ENCODE measurements at places on chromosomes 13 and 19.

- DNase-seq: no peak
Observed at GRCh38 chr19:44553478-44554171, 24.1 kb upstream of the CEACAM20 start.

DNA sequence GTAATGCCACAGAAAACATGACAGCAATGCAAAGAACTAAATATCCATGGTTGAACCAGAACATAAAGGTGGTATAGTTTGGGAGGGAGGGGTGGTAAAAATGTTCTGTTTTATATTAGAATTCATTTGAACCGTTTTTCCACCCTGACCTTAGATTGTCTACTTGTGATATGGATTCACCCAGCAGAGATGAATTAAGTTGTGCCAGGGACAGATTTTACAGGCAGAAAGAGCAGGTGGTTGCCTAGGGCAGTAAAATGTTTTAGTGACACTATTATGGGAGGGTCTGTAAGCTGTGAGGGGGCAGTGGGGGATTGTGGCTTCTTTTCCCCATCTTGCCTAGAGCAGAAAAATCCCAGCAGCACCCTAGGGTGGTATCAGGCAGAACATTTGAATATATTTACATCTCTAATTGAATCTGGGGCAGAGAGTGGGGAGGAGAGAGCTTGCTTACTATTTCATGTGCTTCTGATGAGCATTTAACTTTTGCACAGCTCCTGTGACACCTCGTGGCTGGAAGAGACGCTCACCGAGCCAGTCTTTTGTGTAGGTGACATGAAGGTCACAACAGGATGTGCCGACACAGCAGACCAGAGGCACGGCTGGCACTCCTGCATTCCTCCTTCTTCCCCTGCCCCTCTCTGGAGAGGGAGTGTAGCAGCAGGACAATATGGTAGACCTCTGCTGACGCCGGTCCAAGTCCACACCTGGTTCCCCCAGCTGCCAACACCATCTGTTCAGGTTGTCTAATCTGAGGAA, 452.3 kb downstream of the IRS2 start:
- no peak for DNase-seq

- DNase-seq: no peak
Observed at GRCh38 chr13:102100234-102100633, 301.6 kb downstream of the FGF14 start.

DNA sequence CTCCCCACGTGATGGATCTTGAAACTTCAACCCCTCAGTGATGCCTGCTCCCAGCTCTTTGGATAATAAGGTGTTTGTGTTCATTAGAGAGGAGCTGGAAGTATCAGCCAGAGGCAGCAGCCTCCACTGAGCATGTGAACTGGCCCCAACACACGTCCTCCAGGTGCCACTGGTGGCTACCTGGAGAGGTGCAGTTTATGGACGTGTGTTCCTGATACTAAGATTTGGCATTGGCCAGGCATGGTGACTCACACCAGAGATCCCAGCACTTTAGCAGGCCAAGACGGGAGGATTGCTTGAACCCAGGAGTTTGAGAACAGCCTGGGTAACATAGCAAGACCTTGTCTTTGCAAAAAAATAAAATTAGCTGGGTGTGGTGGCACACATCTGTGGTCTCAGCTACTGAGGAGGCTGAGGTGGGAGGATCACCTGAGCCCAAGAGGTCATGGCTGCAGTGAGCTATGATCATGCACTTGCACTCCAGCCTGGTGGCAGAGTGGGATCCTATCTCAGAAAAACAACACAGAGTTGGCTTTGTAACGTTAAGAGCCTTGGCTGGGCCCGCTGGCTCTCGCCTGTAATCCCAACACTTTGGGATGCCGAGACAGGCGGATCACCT, 34.4 kb downstream of the SLC25A42 start:
- DNase-seq: no peak

DNA sequence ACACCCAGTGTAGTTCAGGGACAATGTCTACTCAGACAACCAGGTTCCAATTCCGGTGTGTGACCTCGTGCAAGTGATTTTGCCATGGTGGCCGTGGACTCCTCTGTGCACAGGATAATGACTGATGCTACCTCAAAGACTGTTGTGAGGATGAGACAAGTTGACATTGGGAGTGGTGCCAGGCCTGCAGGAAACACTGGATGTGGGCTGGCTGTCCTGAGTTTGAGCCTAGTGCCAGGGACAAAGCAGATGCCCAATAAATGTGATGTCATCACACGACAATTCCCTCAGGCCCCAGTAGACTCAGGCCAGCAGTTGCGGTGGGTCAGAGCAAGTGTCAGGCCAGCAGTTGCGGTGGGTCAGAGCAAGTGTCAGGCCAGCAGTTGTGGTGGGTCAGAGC, 6.2 kb upstream of the SCN1B start:
- no peak for DNase-seq

DNA sequence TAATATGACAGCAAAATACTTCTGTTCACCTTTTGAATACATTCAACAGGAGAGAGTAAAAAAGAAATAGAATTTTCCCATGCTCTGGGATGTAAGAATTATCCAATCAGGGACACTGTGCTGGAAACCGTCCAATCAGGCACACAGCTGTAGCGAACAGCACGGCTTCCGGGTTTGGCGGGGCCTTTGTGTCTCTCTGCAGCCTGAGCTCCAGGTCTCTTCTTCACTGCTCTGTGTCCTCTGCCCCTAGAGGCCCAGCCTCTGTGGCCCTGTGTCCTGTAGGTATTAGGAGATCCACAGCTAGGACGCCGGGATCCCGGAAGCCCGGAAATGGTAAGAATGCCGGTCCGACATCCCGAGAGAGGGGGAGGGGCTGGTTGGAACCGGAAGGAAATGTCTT, 92.7 kb downstream of the ZNF737 start:
- no peak for DNase-seq

- DNase-seq: no peak
Observed at GRCh38 chr13:49838989-49839388, 46.5 kb upstream of the KPNA3 start.

- no peak for DNase-seq
Observed at GRCh38 chr13:40126306-40127085, 471.0 kb downstream of the COG6 start.

DNA sequence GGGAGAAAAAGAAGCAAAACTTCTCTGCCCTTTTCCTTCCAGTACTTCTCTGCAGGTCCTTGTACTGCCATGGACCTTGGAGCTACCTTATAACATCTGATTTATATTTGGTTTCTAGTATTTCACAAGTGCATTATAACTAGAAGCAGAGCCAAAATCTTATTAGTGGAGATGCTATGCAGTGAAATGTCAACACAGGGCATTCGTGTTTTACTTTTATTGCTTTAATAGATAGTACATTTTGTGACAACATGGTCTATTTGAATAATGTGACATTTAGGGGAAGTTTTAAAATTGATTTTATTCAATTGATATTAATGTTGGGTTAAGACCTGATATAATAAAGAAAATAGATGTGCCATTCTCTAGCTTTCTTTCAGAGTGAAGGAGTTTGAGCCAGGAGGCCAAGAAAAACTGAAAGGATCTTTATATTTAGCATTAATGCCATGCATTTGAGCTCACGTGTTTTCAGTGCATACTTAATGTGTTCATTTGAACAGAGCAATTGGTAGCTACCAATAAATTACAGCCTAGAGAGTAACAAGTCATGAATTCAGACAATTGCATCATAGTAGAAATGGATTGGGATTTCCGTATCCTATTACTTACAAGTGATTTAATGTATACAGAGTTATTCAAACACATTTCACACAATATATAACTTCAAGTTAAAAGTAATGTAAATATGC, 863.8 kb downstream of the GPC5 start:
- DNase-seq: no peak

- DNase-seq: no peak
Observed at GRCh38 chr13:22812793-22813192, 368.0 kb upstream of the SGCG start.

- DNase-seq: no peak
Observed at GRCh38 chr19:55526216-55527196, 10.4 kb downstream of the SBK2 start.

DNA sequence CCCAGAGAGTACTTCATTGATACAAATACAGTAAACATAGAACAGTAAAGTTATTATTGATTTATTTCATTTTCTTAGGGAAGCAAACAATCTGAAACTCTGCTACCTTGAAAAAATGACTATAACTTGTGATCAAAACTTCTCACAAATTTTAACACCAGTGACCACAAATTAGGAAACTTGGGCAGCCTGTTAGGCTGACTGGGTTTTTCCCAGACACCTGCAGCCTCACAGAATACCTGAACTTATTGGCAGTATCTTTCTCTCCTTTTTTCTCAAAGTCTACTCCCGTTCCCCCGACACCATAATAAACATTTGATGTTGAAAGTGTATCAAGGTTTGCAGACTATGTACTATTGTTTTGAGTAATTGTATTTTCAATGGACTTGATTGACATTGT, 360.5 kb downstream of the LMO7 start:
- DNase-seq: no peak

- DNase-seq: no peak
Observed at GRCh38 chr19:46591870-46592269, 9.3 kb upstream of the CALM3 start.

- DNase-seq: no peak
Observed at GRCh38 chr13:101649488-101650126, 197.1 kb downstream of the ITGBL1 start.

DNA sequence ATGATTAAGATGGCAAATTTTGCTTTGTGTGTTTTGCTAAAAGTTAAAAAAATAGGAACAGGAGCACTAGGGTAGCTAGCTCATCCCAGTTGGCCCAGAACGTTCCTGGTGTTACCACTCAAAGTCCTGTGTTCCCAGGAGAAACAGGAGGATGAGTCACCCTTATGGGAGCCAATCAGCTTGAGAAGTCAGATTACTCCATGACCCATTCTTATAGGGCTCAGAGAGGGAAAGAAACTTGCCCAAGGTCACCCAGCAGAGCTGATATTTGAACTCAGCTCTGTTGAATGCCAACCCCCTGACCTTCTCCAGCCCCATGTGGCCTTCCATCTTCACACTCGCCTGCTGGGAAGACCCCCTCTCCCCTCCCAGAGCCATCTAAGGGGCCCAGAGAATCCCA, 13.0 kb downstream of the NMRK2 start:
- no peak for DNase-seq

Measured in CD4-positive, alpha-beta T cell treated with Interleukin-17A for 1 hour (primary cell).